ENCODE measurements at places on chromosomes 2 and 18.

- DNase-seq: no peak
Observed at GRCh38 chr18:79117788-79118187, 48.6 kb downstream of the ATP9B start.

DNA sequence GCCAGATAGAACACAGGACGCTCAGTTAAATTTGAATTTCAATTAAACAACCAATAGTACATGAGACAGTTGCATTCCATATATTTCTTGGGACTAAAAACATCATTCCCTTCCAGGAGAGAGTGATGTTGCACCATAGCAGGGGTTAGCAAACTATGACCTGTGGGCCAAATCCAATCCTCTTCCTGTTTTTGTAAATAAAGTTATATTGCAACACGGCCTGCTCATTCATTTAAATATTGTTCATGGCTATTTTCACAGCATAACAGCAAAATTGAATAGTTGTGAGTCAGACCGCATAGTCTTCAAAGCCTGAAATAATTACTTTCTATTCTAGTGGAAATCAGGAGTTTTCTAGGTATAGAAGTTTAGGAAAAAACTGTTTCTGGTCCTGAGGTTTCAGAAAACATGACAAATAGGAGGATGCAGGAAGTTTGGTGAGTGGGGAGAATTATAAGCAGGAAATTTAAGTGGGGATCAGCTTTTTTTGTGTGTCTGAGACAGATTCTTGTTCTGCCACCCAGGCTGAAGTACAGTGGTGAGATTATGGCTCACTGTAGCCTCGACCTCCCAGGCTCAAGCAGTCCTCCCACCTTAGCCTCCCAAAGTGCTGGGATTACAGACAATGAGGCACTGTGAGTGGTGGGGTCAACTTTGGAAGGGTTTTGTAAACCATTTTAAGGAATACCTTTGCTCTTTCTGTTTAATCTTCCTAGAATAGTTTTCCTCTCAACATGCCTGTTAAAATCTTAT, 131.5 kb downstream of the SOCS6 start:
- DNase-seq: no peak

GRCh38 chr2:1816414-1816911, 72.1 kb upstream of the PXDN start:
- no peak for DNase-seq

- no peak for DNase-seq
Observed at GRCh38 chr2:66438891-66439811, 4.2 kb downstream of the MEIS1 start.

DNA sequence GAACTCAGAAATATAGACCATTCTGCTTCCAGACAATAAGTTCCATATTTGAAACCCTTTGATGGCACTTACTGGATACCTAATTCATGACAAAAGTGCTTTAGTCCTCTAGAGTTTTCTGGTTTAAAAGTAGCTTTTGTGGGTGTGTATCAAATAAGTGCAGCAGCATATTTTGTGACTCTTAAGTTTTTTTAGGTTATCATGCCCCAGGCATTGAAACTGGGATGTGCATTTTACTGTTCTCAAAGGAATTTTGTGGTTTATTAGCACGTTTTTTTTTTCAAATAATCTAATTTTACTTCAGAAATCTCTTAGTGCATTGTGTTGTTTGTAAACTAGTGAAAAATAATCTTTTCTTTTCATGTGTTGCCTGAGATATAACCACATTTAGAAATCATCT, 1.5 kb downstream of the XRCC5 start:
- no peak for DNase-seq

DNA sequence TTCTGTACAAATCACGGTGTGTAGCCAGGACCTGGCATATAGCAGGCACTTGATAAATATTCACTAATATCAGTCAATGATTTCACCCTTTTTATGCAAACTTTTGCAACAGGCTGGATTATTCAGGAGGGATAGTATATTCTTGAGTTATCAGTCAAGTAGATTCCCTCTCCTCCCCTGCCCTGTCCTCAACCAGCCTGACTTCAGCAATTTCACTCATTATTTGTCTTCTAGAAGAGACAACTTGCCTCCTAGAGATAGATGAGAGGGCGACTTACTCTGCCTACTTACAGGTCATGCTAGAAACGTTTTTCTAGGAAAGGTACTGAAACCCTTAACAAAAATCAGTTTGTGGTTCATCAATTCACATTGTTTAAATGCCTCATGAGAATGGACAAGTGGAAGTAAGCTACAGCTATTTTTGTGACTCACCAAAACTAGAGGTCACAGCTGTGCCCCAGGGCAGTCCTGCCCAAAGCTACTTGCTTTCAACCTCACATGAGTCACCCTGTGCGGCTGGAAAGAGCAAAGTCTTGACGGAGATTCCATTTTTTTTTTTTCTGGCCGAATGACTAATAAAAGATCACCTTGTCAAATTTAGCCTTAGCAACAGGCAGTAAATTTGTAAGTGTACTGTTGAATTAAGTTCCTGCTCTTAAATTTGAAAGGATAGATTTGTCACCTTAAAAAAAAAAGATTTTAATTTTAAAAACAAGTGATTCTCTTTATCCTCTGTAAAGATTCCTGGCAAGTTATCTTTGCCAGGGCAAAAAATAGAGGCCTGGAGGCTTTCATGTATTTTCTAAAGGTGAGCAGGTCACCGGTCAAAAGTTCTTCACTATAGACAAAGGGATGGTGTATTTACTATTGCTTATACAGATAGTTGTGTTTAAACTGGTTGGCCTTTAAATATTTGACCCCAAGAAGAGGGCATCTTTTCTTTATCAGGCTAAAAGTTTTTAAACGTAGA, 109.0 kb upstream of the SLC35G4 start:
- DNase-seq: no peak

- no peak for DNase-seq
Observed at GRCh38 chr2:196586511-196586991, 53.0 kb upstream of the CCDC150 start.

DNA sequence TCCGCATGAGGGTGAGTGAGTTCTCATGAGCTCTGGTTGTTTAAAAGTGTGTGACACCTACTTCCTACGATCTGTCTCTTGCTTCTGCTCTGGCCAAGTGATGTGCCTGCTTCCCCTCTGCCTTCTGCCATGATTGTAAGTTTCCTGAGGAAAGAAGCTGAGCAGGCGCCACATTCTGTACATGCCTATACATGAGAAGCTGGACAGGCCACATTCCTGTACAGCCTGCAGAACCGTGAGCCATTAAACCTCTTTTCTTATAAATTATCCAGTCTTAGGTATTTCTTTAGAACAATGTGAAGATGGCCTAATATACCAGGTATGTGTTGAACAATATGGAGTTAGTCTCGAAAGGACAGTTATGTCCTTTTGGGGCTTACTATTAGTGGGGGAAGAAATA, 281.0 kb downstream of the ALK start:
- DNase-seq: no peak

DNA sequence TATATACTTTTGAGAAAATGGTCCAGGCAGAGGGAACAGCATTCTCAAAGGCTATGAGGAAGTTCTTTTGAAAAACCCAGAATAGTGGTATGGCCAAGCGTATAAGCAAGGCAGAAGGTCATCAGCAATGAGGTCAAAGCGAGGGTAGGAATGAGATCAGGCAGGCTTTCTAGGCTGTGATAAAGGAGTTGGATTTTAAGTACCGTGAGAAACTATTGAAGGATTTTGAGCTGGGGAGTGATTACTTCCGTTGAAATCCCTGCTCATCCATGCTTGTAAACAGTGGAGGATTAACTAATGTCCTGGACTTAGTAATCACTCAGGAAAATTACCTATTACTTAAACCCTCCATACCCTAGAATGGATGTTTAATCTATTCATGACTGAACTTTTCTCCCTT, 50.2 kb downstream of the EMILIN2 start:
- no peak for DNase-seq

Measured in cortex of kidney (tissue), 1 donor.